ENCODE measurements at places on chromosomes 11 and 22.

GRCh38 chr11:93869830-93870229 is 19.4 kb upstream of the VSTM5 start:
- DNase-seq, result no peak

GRCh38 chr11:65700399-65700798 is 11.7 kb upstream of the KAT5 start:
- no peak for DNase-seq

- DNase-seq, result no peak
Measured at GRCh38 chr11:95266751-95267374, 35.9 kb upstream of the SESN3 start.

GRCh38 chr11:66904981-66905521 is 48.2 kb downstream of the LRFN4 start:
- DNase-seq, result no peak

- no peak for DNase-seq
Measured at GRCh38 chr11:72333661-72334060, 89.7 kb upstream of the PHOX2A start.

- DNase-seq, result no peak
Measured at GRCh38 chr11:67438158-67438902, 848 bp upstream of the PTPRCAP start.

DNA sequence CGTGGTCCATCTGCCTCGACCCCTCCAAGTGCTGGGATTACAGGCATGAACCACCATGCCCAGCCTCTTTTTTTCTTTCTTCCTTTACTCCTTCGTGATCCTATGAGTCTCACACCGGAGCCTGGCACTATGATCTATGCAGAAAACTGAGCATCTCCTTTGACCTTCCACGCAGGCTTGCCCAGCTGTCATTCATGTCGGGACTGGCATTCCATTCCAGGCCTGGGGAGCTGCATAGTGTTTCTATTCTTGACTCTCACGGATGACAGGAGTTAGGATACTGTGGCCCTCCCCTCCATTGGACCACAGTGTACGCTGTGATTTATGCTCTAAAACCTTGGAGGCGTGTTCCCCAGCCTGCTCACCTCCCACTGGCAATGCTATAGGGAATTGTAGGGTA is 611.8 kb downstream of the BRD1 start:
- no peak for DNase-seq

All from skeletal muscle cell (primary cell).